ENCODE measurements at places on chromosomes 12 and 14.

DNA sequence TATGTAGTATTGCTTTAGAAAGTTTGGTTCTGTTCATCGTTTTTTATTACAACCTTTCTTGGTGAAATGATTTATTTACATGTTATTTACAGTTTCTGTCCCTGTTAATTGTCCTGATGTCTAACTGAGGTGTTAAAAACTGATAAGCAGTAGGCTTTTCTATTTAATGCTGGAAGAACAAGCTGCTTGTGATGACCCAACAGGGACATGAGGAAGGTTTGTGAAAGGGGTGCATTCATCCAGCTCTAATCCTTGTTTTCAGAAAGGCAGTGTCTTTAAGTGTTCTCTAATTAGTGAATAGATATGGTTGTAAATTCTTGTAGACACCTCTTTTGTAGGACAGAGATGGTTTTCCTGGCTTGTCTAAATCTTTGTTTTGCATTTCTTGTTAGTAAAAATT is 191.4 kb downstream of the FOXA1 start:
- DNase-seq: no peak

DNA sequence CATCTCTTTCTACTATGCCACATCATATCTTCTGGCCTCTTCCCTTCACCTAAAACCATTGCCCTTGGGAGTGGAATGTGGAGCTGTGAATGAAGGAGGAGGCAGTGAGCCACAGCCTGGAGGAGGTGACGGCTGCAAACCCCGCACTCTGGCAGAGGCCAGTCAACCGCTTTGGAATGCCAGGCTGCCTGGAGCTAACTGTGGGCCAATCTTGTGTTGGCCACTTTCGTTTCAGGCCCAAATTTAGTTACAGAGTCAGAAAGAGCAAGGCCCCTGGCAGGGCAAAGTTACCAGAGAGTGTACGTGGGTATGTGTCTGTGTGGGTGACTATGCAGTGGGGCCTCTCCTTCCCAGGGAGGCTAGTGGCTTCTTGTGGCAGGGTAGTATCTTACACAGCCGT is 40.1 kb downstream of the CACNA1C start:
- no peak for DNase-seq

GRCh38 chr12:114976959-114977358 is 293.0 kb upstream of the TBX3 start:
- DNase-seq: no peak

GRCh38 chr14:52434955-52435354 is 117.3 kb downstream of the TXNDC16 start:
- no peak for DNase-seq

DNA sequence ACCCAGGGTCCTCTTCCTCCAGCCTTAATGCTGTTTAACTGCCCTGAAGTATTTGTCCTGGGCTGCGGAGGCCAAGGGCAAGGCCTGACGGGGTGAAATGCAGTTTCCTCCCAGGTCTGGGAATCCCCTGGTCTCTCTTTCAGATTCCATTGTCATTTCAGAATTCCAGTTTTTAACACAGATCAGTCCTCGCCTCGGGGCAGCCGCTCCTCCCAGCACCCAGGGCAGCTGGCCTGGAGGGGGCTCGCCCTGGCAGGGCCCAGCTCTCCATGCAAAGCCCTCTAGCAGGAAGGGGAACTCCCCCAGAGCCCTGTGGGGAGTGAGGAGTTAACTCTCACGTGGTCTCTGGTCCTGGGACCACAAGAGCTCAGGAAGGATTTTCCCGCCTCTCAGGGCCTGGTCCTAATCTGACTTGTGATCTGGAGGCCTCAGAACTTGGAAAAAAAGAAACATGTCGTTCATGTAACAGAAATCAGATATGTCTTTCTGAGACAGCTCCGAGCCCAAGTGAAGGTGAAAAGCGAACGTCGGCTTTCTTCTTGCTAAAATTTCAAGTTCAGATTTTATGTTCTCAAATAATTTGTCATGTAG is 265.6 kb upstream of the SFSWAP start:
- DNase-seq: no peak

- DNase-seq: no peak
Measured at GRCh38 chr12:50533203-50533584, 28.4 kb downstream of the DIP2B start.

- DNase-seq: no peak
Measured at GRCh38 chr14:47626151-47627035, 49.0 kb downstream of the MDGA2 start.

- no peak for DNase-seq
Measured at GRCh38 chr12:2551412-2551900, 243.3 kb upstream of the FKBP4 start.

GRCh38 chr12:125983094-125983783 is 918.0 kb downstream of the AACS start:
- DNase-seq: no peak

DNA sequence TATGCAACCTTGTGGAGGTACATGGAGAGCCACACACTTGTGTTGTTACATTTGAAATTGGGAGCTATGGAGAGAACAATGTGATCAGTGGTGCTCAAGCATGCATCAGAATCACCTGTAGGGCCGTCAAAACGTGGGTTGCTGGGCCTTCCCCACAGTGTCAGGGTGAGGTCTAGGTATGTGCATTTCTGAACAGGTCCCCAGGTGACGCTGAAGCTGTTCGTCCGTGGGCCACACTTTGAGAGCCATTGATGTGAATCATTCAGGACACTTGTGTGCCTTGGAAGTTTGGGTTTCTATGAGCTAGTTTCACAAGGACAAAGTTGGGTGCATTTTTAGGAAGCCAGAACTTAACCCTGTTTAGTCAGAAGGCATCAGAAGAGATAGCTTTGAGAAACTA is 291.7 kb upstream of the FKBP4 start:
- no peak for DNase-seq

Data from COR-L47 (cell line).